CD14-positive monocyte (primary cell): ENCODE measurements at places on chromosomes 5 and 9.

GRCh38 chr5:135312255-135312935 lies 86.6 kb downstream of the MACROH2A1 start:
- H3K27ac ChIP-seq, result no peak overlapping the region
- no peaks in the 10 kb centered on the region for H3K36me3 ChIP-seq
- H3K27me3 ChIP-seq, result no peaks in the 10 kb centered on the region
- H3K4me3 ChIP-seq, result no peak overlapping the region
- DNase-seq, result no peak

DNA sequence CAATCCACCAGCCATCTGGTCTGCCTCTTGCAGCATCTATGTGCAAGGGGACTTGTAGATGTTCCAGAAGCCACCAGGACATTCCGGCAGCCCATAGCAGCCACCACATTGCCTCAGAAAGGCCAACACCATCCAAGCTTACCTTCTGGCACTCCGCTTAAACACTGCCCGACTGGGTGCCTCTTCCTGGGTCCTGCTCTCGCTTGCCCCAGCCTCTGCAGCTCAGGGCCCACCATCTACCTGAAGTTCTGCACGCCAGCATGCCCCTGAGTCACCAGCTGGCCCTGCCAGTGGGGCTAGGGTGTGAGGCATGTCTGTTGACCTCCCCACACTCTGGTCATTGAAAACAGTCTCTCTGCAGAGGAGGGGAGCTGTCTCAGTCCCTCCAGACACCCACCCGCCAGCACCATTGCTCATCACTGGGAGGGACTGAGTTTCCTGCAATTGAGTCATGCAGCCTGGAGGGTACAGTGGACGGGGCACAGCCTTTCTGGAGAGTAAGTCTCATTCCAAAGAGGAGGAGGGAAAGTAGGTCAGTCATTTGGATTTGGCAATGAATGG lies 16.9 kb upstream of the COL5A1 start:
- H3K4me1 ChIP-seq, result no peaks in the 10 kb centered on the region
- H3K36me3 ChIP-seq, result no peaks in the 10 kb centered on the region
- no peak overlapping the region for H3K4me3 ChIP-seq
- H3K27ac ChIP-seq, result no peak overlapping the region
- no peaks in the 10 kb centered on the region for H3K27me3 ChIP-seq

DNA sequence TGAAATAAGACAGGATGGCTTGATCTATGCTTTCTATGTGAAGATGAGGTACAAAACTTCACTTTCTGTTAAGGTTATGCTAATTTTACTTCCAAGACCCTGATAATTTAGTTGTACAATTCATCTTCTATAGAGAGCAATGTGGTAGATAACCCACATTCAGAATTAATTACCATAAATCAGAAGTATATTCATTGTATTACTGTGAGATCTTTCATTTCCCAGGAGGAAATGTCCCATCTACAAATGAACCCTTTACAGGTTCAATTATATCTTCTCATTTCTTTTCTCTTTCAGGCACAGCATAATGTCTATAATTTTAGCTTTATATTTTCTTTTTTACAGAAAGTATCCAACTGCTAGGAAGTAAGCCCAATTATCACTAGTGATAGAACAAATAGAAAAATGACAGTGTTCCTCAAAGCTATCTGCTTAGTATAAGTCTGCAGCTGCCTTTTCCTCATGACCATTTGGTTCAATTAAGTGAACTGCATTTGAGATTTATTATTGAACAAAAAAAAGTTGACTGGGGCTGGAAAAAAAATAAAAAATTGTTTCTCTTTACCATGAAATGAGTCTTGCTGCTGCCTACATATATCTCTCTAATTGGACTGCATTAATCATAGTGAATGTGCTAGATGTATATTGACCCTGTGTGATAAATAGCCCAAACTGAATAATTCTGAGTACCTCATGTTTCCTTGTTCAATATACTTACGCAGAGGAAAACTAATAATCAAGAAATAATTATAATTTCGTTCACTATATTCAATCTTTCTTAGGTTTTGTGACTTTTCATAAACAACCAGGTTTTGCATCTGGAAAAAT lies 1329.4 kb downstream of the PTPRD start:
- no peak overlapping the region for H3K4me3 ChIP-seq
- DNase-seq, result no peak
- no peaks in the 10 kb centered on the region for H3K27me3 ChIP-seq
- no peaks in the 10 kb centered on the region for H3K4me1 ChIP-seq

GRCh38 chr9:137725598-137725997 lies 106.8 kb downstream of the EHMT1 start:
- H3K4me3 ChIP-seq, result no peak overlapping the region
- H3K4me1 ChIP-seq, result peaks cover 5% of the 10 kb centered on the region
- no peak for DNase-seq
- peaks cover 46% of the 10 kb centered on the region for H3K36me3 ChIP-seq
- H3K27ac ChIP-seq, result no peak overlapping the region
- no peaks in the 10 kb centered on the region for H3K27me3 ChIP-seq

- DNase-seq, result peak; percentile 21
- H3K4me3 ChIP-seq, result no peak overlapping the region
- no peaks in the 10 kb centered on the region for H3K27me3 ChIP-seq
- no peak overlapping the region for H3K27ac ChIP-seq
These were observed 286.2 kb downstream of the ACTL7B start for GRCh38 chr9:108569624-108570023.

DNA sequence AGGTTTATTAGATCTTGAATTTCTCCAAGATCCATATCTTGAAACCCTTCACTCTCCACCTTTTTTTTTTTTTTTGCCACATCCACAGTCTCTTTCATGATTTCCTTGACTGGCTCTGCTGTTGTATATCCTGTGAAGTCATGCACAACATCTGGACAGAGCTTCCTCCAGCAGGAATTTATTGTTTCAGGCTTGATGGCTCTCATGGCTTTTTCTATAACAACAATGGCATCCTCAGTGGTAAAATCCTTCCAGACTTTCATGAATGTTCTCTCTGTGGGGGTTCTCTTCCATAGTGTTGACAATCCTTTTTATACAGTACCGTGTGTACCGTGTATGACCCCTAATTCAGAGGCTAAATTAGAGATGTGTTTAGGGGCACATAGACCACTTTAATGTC lies 24.0 kb downstream of the RANBP17 start:
- no peak overlapping the region for H3K4me3 ChIP-seq
- no peak overlapping the region for H3K27ac ChIP-seq
- H3K4me1 ChIP-seq, result no peaks in the 10 kb centered on the region
- no peaks in the 10 kb centered on the region for H3K36me3 ChIP-seq
- no peaks in the 10 kb centered on the region for H3K27me3 ChIP-seq

DNA sequence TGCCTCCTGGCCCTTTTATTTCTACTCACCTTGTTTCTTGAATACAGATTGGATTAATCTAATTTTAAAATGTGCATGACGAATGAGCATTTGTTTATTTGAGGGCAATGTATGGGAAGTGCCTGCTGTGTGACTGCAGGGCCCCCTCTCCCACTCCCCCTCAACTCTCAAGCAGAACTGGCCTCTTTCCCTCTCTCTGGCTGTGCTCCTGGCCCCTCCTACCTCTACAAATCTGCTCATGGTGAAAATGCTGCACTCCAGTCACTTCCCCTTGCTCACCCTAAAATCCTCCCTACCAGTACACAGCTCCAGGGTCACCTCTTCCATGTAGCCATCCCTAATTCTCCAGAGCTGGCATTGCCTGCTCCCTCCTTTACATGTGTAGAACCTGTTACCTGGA lies 17.2 kb upstream of the NDST1 start:
- H3K27ac ChIP-seq, result peak overlapping the region; percentile 96
- H3K4me1 ChIP-seq, result peaks cover 55% of the 10 kb centered on the region
- peaks cover 27% of the 10 kb centered on the region for H3K36me3 ChIP-seq
- no peak overlapping the region for H3K4me3 ChIP-seq
- H3K27me3 ChIP-seq, result no peaks in the 10 kb centered on the region

DNA sequence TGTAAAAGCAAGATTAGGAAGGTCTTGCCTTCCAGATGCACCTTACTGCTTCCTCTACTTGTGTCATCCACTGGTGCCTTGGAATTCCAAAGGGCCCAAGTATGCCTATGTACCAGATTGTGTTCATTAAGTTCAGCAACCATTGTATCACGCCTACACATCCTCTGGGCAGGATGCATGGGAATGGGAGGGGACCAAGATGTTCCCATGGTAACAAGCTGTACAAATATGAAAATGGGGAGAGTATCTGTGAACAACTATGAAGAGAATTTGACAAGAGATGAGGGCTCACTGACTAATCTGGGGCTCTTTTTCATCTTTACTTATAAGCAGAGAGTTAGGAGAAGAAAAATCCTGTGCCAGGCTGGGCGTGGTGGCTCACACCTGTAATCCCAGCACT lies 137.8 kb upstream of the MAP1B start:
- no peak for DNase-seq
- no peaks in the 10 kb centered on the region for H3K27me3 ChIP-seq
- no peak overlapping the region for H3K27ac ChIP-seq
- H3K4me3 ChIP-seq, result no peak overlapping the region
- no peaks in the 10 kb centered on the region for H3K36me3 ChIP-seq

GRCh38 chr9:123261006-123261677 lies 7.2 kb downstream of the STRBP start:
- no peak overlapping the region for H3K27ac ChIP-seq
- no peak overlapping the region for H3K4me3 ChIP-seq
- no peaks in the 10 kb centered on the region for H3K36me3 ChIP-seq
- no peaks in the 10 kb centered on the region for H3K27me3 ChIP-seq

- no peak overlapping the region for H3K4me3 ChIP-seq
- peak; percentile 2 for DNase-seq
- no peaks in the 10 kb centered on the region for H3K27me3 ChIP-seq
- no peak overlapping the region for H3K27ac ChIP-seq
These were observed 103.3 kb downstream of the FBXL17 start for GRCh38 chr5:108278285-108279240.

- no peak overlapping the region for H3K27ac ChIP-seq
- no peaks in the 10 kb centered on the region for H3K4me1 ChIP-seq
- no peaks in the 10 kb centered on the region for H3K36me3 ChIP-seq
- no peaks in the 10 kb centered on the region for H3K27me3 ChIP-seq
- no peak overlapping the region for H3K4me3 ChIP-seq
These were observed 356.1 kb downstream of the TUSC1 start for GRCh38 chr9:25322142-25322541.

- no peaks in the 10 kb centered on the region for H3K36me3 ChIP-seq
- no peaks in the 10 kb centered on the region for H3K4me1 ChIP-seq
- no peaks in the 10 kb centered on the region for H3K27me3 ChIP-seq
These were observed 68.5 kb downstream of the GLDC start for GRCh38 chr9:6576987-6577386.
